ENCODE measurements at places on chromosomes 6 and 20.

DNA sequence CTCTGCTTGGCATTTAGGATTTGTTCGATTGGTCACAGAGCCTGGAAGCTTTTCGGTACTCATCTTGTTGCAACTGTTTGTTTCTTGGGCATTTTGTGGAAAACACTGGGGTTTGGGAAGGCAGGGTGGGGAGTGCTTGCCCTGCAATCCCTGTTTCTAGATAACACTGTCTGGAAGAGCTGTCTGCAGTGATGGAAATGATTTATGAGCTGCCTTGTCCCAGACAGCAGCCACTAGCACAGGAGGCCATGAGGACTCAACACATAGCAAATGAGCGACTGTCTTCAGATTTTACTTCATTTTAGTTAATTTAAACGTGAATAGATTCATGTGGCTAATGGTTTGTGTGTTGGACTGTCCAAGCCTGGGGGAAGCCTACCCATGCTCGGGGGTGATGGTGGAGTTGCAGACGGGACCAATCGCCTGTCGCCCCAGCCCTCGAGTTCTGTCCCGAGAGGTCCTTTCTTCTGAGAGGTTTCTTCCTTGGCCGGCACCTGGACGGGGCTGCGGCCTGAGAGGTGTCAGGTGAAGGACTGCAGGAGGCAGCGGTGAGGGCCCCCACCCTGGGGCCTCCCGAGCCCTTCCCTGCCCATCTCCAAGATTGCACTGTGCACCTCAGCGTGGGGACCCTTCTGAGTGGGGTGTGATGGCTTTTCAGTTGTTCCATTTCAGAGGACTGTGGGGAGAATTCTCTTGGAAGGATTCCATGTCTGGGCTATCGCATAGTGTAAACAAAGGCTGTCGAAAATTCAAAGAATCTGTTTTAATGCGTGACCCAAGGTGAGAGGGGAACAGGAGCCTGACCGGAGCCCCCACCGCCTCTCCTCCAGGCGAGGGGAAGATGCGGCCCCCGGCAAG lies 55.4 kb downstream of the SMOC2 start:
- DNase-seq, result no peak
- no peak overlapping the region for H3K4me3 ChIP-seq
- H3K27me3 ChIP-seq, result no peaks in the 10 kb centered on the region
- no peaks in the 10 kb centered on the region for H3K4me1 ChIP-seq
- H3K36me3 ChIP-seq, result no peaks in the 10 kb centered on the region
- no peak overlapping the region for H3K27ac ChIP-seq

GRCh38 chr6:89239338-89239737 lies 22.2 kb upstream of the GABRR1 start:
- DNase-seq, result no peak
- no peaks in the 10 kb centered on the region for H3K4me1 ChIP-seq
- no peak overlapping the region for H3K27ac ChIP-seq
- H3K27me3 ChIP-seq, result no peaks in the 10 kb centered on the region

- H3K36me3 ChIP-seq, result no peaks in the 10 kb centered on the region
- H3K4me1 ChIP-seq, result no peaks in the 10 kb centered on the region
- no peak overlapping the region for H3K27ac ChIP-seq
- H3K27me3 ChIP-seq, result no peaks in the 10 kb centered on the region
- no peak for DNase-seq
- no peak overlapping the region for H3K4me3 ChIP-seq
These were observed 27.5 kb downstream of the TFAP2C start for GRCh38 chr20:56656632-56657031.

DNA sequence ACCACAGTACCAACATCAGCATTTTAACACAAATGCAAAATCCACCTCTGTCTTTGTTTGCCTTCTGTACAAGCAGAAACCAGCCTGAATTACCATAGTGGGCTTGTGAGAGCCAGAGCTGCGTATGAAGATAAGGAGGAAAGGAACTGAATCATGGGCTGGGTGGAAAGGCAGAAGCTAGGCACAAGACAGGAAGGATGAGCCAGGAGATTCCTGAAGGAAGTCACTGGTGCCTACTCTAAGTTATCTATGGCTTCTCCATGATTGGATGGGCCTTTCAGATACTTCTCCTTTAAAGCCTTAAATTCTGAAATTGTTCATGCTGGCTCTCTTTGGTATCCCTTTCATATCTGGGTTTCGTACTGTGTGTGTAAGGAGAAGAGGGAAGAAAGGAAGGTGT lies 140.6 kb downstream of the LCA5 start:
- H3K4me3 ChIP-seq, result no peak overlapping the region
- H3K36me3 ChIP-seq, result no peaks in the 10 kb centered on the region
- no peaks in the 10 kb centered on the region for H3K27me3 ChIP-seq
- H3K27ac ChIP-seq, result no peak overlapping the region

GRCh38 chr20:16030253-16030652 lies 543.0 kb downstream of the KIF16B start:
- no peak overlapping the region for H3K27ac ChIP-seq
- no peak overlapping the region for H3K4me3 ChIP-seq
- no peaks in the 10 kb centered on the region for H3K27me3 ChIP-seq
- H3K4me1 ChIP-seq, result no peaks in the 10 kb centered on the region

DNA sequence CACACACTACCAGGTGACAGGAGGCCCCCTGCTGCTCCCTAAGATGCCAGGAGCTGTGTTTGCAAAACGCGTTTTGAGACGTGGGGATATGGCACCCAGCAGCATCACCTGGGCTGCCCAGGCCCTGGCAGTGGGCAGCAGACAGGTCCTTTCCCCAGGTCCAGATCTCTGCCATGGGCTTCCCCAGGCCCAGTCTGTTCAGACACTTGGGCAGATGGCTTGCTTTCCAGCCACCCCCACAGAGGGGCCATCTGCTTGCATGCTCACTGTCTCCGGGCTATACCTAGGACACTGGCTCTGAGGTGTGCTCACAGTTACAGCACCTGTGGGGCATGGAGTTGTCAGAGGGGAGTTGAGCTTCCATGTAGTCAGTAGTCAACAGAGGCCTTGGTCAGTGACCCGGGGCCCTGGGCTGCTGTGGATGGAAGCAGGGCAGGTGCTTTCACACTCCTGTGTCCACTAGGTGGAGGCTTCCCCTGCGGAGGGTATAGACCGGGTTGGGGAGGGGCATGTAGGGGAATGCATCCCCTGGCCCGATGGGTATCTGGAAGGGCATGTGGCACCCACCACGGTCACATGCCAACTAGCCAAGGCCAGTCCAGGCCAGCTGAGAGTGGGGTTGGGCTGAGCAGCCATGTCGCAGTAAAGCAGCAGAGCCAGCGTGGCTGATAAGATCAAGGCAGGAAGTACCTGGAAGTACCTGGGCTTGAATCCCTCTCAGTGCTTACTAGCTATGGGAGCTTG lies 185.4 kb upstream of the SLC24A3 start:
- no peak for DNase-seq
- no peaks in the 10 kb centered on the region for H3K4me1 ChIP-seq
- H3K27me3 ChIP-seq, result no peaks in the 10 kb centered on the region
- no peak overlapping the region for H3K4me3 ChIP-seq

GRCh38 chr6:12261502-12261901 lies 28.7 kb upstream of the EDN1 start:
- no peak for DNase-seq
- no peak overlapping the region for H3K4me3 ChIP-seq
- no peaks in the 10 kb centered on the region for H3K27me3 ChIP-seq
- no peak overlapping the region for H3K27ac ChIP-seq

Data from tibial nerve (tissue), 4 donors.